ENCODE measurements at places on chromosomes 1 and 21.

DNA sequence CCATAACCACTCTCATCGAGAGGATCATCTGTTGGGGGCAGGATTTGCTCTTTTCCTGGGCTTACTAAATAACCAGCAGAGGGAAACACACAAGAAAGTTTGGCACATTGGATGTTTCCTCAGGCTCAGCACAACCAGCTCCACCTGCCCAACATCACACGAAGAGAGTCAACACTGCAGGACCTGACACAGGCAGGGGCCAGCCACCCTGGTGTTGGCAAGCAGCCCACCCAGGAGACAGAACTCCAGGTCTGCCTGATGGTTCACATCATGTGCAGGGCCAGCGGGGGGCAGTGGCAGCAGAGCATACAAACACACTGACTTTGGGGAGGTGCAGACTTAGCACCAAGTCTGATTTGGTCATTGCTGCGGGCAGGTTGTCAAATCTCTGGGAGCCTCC is 182.3 kb upstream of the GALNT2 start:
- DNase-seq: no peak

DNA sequence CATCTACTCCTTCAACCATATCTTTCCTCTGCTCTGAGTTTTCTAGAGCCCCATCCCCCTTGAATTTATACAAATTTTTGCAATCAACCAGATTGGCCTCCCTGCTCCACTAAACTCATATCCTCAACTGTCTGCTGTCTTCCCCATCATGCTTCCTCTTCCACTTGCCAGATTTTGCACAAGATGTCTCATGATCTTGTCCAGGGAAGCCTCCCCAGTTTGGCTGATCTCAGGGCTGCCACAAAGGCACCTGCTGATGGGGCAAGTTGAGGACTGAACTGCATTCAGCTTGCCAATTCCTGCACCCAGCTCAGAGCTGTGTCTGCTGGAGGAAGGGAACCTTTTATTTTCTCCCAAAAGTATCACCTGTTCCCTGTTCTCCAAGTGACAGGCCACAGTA is 3.9 kb upstream of the KCNJ9 start:
- DNase-seq: no peak

GRCh38 chr1:113928187-113928930 is 765 bp upstream of the HIPK1 start:
- no peak for DNase-seq

- DNase-seq: no peak
Measured at GRCh38 chr1:2460996-2461751, 14.9 kb upstream of the PLCH2 start.

GRCh38 chr21:31283025-31283424 is 61.0 kb downstream of the TIAM1 start:
- no peak for DNase-seq

DNA sequence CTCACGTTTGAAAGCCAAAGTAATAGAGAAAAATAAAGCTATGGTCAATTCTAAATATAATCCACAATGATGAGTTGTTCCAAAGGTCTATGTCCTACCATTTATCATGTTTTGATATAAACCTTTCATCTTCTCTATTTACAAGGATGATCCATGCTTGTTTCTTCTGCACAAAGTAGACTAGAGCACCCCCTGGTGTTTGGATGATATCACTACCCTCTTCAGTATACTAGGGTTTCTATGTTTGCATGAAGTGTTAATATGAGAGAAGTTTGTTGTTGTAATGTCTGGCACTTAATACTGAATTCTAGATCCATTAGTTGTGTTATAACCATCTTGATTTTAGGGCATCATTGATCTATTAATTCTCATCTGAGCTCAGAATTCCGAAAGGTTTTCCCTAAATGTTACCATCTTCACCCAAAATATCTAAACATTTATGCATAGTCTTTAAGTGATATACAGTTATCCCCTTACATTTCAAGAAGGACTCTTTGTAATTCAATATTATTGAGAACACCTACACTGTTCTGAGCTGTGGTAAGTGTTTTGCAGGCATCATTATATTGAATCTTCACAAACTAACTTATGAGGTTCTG is 21.1 kb downstream of the CLDN8 start:
- peak; percentile 3 for DNase-seq

- DNase-seq: no peak
Measured at GRCh38 chr1:100995198-100995988, 30.2 kb downstream of the DPH5 start.

GRCh38 chr1:20792196-20792595 is 5.1 kb upstream of the HP1BP3 start:
- DNase-seq: no peak

GRCh38 chr1:223732993-223733798 is 20.9 kb downstream of the CAPN2 start:
- no peak for DNase-seq

DNA sequence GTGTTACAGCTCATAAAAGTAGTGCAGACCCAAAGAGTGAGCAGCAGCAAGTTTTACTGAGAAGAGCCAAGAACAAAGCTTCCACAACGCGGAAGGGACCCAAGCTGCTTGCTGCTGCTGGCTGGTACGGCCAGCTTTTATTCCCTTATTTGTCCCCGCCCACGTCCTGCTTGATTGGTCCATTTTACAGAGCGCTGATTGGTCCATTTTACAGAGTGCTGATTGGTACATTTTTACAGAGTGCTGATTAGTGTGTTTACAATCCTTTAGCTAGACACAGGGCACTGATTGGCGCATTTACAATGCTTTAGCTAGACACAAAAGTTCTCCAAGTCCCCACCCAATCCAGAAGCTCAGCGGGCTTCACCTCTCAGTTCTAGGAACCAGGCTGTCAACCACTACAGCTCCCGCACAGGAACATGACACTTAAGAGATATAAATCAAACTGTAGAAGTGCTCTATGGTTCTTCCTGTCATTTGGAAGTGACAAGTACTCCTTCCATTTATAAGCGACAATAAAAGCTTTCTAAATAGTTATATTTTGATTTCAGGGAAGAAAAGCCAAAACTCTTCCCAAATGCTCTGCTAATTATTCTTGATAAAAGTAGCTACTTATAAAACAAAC is 28.5 kb downstream of the RNF115 start:
- no peak for DNase-seq

DNA sequence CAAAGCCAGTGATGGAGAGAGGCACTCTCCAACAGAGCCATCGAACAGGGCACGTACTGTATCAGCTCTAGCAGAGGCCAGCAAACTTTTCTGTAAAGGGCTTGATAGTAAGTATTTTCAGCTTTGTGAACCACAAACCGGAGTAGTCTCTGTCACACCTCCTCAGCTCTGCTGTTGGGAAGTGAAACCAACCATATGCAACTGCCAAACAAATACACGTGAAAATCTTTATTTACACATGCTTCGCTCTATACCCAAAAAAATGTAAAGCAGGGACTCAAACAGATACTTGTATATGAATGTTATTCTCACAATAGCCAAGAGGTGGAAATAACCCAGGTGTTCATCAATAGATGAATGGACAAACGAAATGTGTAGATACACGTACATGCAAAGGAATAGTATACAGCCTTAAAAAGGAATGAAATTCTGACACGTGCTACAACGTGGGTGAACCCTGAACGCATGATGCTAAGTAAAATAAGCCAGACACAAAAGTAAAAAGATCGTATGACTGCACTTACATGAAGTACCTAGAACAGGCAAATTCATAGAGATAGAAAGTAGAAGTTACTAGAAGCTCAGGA is 39.0 kb downstream of the SETD4 start:
- DNase-seq: no peak

DNA sequence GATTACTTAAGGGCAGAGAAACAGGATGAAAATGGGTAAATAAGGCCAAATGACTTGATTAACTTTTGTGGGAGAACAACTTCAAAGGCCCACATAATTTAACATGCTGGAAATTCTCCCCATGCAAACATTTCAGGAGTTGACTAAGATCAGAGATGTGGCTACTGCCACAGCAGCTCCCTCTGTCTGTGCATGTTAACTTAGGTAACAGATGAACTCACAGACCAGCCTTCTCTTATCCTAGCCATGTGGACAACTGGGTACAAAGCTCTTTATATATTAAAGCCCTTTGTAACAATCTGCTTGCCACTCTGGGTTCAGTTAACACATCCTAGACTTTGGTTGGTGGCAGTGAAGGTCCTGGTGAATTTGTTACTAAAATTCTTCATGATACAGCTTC is 33.2 kb downstream of the BEND5 start:
- DNase-seq: no peak

DNA sequence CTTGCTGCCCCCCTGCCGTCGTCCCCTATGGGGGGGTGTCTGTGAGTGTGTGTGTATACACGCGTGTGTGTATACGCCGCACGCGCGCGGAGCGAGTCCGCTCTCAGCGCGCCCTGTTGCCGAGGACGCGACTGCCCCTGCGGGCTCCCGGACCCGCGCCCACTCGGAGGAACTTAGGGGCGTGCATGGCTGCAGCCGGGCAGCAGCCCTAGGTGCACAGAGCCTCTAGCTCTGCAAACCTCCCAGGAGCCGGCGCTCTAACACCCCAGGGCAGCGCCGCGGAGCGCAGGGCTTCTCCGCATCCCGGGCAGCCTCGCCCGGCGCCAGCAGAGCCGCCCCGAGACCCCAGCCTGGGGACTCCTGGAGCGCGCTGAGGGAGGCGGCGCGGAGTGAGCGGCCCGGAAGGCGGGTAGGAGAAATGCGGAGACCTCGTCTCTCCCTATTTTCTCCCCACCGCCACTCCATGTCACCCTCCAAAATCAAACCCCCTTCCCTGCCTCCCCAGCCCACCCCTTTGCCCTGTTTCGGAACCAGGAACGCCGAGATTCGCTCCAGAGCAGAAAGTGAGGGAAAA is 574 bp downstream of the ITPKB start:
- DNase-seq: peak; percentile 59

DNA sequence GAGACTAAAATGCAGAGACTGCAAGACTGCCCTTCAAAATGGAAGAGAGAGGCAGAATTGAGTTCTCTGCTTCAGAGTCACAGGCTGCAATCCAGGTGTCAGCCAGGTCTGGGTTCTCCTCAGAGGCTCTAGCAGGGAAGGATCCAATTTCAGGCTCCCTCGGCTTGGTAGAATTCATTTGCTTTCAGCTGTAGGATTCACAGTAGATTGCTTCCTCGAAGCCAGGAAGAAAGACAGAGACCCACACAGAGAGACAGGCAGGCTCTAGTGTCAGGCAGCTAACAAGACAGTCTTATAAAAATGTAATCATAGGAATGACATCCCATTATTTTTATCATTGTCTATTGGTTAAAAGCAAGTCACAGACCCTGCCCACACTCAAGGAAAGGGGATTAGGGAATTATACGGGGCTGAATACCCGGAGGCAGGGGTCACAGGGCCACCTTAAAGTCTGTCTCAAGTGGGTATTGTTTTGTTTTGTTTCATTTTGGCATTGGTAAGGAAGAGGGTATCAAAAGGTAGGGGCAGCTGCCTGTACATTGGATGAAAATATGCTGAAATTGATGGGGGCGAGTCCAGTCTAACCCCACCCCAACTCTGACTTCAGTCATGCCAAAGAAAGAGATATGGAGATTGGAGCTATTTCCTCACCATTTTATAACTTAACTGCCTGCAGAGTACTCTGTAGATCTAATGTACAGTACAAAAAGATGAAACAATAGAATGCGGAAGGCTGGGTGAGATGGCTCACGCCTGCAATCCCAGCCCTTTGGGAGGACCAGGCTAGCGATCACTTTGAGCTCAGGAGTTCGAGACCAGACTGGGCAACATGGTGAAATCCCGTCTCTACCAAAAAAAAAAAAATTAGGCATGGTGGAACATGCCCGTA is 9.5 kb upstream of the TBCE start:
- no peak for DNase-seq

DNA sequence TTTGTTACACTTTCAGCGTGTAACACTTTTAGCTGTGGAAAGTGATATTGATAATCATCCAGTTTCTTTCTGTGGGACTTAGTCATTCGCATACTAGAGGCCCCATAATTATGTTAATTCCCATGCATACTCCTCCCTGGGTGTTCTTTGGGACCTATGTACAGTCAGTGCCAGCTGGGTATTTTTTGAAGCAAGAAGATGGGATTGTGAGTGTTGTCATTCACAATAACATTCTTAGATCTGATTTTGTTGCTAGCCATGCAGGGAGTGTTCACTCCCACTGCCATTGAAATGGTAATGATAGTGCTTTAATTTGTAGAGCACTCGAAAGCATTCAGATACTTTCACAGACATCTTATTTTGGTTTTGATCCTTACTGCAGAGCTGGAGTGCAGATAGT is 11.6 kb downstream of the SARS1 start:
- no peak for DNase-seq

- no peak for DNase-seq
Measured at GRCh38 chr1:234777856-234778220, 167.9 kb upstream of the IRF2BP2 start.

DNA sequence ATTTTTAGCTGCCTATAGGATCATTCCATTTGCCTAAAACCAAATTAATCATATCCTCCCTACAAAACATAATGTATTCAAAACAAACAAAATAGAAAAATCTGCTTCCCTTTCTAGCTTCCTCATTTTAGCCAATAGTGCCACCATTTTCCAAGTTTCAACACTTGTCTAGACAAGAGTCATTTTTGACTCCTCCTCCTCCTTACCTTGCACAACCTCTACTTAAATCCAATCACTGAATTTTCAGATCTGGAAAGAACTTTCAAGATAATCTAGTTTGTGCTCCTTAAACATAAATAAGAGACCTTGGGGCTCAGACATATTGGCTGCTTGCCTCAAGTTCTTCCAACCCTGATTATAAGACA is 7.4 kb downstream of the STX6 start:
- no peak for DNase-seq

GRCh38 chr21:43203591-43203990 is 34.8 kb downstream of the CRYAA start:
- no peak for DNase-seq

- no peak for DNase-seq
Measured at GRCh38 chr1:43468414-43468813, 14.7 kb upstream of the HYI start.

DNA sequence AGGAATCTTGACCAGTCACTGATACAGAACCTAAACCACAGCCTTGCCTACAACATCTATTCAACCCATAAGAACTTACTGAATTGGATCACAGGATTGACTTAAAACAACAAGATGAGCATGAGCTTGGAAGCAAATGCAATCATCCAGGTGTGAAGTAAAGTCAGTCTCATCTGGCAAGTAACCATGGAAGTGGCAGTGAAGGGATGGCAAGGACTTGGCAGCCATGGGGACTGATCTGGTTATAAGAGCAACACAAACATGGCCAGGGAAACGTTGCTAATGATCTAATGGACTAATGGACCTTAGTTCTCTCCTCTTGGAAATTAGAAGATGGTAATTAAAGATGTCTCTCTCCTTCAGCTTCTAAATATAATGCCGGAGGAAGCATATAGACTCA is 133.1 kb downstream of the VAV3 start:
- no peak for DNase-seq

DNA sequence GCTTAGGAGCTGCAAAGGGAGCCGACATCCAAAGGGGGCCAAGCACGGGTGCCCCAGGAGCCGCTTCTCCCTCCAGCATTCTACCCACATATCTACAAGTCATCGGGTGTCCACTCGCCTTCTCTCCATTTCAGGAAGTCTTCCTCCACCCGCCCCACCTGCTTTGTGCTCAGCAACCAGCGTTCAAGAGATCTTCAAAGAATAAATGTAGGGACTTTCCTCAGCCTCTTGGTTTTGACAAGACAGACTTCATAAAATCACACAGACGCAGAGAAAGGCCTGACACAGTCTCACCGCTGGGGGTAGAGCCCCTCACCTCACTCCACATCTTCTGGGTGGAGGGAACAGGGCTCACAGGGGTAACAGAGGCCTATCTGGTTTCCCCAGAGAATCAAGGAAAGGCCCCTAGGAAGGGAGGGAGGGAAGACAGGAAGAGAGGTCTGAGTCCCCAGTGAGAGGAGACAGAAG is 49.5 kb downstream of the SSBP3 start:
- peak; percentile 55 for DNase-seq

Measured in stimulated activated naive CD8-positive, alpha-beta T cell treated with anti-CD3 and anti-CD28 coated beads, Interleukin-15, amount 100 ng/mL, for 72 hours (primary cell).